ENCODE measurements at places on chromosomes 2 and 18. TPM values are rescaled to one million over a fixed set of nuclear protein-coding genes. Genes with fewer than 3 reads are reported as not detected.
A peak's percentile ranks its signal among the peaks of the same experiment; 100 is the strongest.

RUFY4 gene
- total RNA-seq, result 2.8 TPM

DNA sequence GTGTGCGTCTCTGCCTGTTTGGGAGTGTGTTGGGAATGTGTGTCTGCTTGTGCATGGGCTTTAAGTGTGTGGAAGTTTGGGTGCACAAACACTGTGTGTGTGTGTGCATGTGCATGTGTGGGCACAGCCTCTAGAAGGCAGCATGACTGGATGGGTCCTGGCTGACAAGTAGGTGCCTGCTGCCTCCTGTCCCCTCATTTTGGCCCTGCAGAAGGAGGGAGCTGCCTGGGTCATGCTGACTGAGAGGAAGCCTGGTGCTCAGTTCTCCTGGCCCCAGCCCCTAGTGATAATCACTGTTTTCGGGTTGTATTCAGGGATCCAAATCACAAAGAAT lies 34.1 kb downstream of the GLI2 start:
- no peaks in the 10 kb centered on the region for H3K36me3 ChIP-seq
- no peak for DNase-seq
- H3K4me3 ChIP-seq, result no peak overlapping the region
- H3K27me3 ChIP-seq, result no peaks in the 10 kb centered on the region

DNA sequence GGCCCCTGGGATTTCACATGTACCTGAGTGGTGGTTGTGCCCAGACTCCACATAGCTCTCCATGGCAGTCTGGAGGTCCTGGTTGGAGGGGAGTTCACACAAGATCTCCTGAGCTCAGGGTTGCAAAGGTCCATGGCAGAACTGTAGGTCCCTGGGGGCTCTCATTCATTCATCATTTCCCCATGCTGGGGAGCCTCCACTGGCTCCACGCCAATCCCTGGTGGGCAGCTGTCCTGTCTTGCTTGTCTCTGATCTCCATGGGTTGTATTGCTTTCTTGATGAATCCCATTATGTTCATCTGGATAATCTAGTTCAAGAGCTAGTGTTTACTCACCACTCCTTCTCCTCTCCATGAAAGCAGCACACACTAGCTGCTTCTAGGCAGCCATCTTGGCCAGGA lies 42.4 kb downstream of the ZSWIM2 start:
- no peak overlapping the region for H3K27ac ChIP-seq
- H3K27me3 ChIP-seq, result no peaks in the 10 kb centered on the region
- no peaks in the 10 kb centered on the region for H3K4me1 ChIP-seq
- no peak overlapping the region for H3K4me3 ChIP-seq

DNA sequence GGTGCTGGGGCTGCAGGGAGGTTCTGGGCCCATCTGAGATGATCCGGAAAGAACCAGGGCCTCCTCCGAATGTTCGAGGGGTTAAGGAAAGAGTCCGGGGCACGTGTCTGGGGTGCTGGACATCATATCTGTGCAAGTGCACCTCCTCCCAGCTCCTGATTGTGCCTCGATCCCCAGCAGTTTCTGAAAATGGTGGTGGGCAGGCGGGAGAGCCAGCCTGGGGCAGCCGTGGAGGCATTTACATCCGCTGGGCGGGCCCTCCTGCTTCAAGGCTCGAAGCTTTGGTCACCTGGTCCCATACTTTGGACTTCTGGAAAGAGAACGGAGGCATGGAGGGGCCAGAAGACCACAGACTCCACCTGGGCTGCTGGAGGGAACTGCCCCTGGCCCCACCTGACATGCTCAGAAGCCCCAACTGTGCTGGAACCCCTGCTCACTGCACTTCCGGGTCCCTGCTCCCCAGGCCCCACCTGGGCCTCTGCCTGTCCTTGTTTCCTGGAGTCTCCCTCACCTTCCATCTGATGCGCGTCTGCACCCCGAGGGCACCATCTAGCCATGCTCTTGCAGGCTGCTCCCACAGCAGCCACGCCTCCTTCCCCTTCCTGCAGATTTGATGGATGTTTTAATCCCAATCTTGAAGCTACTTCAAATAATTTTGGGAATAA lies 119.2 kb upstream of the HDAC4 start:
- no peaks in the 10 kb centered on the region for H3K27me3 ChIP-seq
- no peak for DNase-seq
- H3K27ac ChIP-seq, result no peak overlapping the region
- no peaks in the 10 kb centered on the region for H3K4me1 ChIP-seq
- H3K36me3 ChIP-seq, result no peaks in the 10 kb centered on the region

- no peak overlapping the region for H3K27ac ChIP-seq
- peaks cover 7% of the 10 kb centered on the region for H3K36me3 ChIP-seq
- no peak overlapping the region for H3K4me3 ChIP-seq
- DNase-seq, result no peak
- H3K27me3 ChIP-seq, result no peaks in the 10 kb centered on the region
Measured at GRCh38 chr2:135494917-135495316, 36.1 kb downstream of the ZRANB3 start.

DNA sequence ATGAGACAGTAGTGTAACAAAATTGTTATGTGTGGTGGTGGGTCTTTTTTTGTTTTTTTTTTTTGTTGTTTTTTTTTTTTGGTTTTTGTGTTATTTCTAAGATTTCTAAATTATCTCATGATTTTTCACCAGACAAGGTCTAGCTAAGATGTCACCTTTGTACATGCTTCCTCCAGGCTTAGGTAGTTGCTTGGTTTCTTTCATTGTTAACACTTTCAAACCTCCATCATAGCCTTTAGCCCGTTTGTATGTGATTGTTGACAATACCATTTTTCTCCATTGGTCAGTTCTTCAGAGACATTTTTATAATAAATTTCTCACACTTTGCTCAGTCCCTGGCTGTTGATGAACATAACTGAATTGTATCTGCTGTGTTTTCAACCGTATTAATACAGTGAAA lies 2.2 kb downstream of the RELCH start:
- H3K4me1 ChIP-seq, result peaks cover 6% of the 10 kb centered on the region
- DNase-seq, result no peak
- no peak overlapping the region for H3K27ac ChIP-seq
- no peaks in the 10 kb centered on the region for H3K36me3 ChIP-seq
- H3K27me3 ChIP-seq, result no peaks in the 10 kb centered on the region

FHOD3 gene
- 13.1 TPM for total RNA-seq

LONRF2 gene
- total RNA-seq, result 24.9 TPM

DNA sequence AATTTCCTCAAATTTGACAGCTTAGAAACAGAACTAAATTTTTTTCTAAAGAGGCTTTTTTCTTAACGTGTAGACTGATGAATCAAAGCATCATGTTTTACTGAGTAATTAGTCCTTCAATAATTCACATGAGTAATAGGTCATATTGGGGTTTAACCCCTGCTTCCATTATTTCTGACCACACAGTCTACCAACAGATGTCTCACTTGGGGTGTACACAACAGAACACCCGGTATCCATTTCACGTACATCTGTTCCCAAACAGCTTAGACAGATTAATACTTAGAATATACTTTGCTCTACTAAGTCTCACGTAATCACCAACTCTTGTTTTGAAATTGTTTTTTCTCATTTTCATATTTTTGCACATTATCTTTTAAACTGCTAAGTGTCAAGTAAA lies 14.8 kb downstream of the CERKL start:
- H3K27me3 ChIP-seq, result no peaks in the 10 kb centered on the region
- DNase-seq, result no peak
- H3K27ac ChIP-seq, result no peak overlapping the region
- no peaks in the 10 kb centered on the region for H3K36me3 ChIP-seq
- H3K4me1 ChIP-seq, result no peaks in the 10 kb centered on the region
- H3K4me3 ChIP-seq, result no peak overlapping the region

DNA sequence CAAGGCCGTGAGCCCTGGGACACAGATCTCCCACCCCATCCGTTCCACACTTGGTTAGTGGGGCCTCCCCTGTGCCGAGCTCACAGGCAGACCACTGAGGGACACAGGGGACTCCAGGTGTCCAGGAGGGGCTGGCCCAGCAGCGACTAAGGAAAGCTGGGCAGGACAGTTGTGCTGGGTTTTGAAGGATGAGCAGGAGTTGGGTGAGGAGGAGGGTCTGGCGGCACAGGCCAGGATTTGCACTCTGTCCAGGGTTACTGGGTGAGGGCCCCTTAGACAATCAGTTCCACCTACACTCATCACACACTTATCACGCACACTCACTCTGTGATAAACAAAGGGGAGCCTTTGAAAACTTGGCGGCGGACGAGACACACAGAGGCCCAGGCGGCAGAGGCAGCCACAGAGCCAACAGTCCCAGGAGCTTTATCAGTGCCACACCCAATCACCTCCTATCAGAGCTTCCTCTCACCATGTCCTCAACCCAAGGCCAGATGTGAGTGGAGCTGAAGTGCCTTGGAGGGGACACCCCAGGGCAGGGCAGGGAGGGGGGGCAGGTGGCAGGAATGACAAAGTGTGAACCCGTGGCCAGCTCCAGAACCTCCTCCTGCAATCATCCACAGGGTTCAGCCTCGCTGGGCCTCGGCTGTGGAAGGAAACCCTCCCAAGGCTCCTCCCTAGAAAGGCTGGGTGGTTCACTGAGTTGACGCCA lies 26.6 kb downstream of the BIN1 start:
- H3K27ac ChIP-seq, result peak overlapping the region; percentile 88
- DNase-seq, result no peak
- H3K27me3 ChIP-seq, result no peaks in the 10 kb centered on the region

DNA sequence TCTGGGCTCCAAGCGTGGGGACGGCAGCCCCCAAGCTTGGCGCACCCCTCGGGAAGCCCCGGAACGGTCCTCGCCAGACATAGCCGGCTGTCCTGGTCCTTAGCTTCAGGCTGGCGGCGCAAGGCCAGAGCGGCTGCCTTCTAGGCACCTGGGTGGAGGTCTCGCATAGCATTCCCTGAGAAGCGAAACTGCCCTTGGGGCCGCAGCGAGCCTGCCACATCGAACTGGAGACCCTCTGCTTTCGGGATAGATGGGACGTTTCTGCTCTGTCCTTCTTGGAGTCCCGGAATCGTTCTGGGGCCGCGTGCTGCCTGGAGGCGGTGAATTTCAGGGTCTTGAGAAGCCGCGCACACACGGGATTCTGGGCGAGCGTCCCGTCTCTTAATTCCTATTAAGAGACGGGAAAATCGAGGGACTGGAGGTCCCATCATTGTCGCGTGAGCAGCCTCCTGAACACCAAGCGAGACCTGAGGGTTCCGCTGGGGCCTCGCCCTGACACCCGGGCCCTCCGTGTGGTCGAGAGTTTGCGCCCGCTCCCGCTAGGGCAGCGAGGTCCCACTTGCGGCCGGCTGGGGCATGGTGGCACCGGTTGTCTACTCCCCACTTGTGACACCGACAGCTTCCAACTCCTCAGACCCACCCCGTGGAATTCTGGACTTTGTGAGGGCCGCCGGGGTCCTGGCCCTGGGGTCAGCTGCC lies 9.7 kb upstream of the EN1 start:
- no peak for DNase-seq
- H3K4me3 ChIP-seq, result no peak overlapping the region
- no peak overlapping the region for H3K27ac ChIP-seq
- H3K27me3 ChIP-seq, result peaks cover 95% of the 10 kb centered on the region

TUBB8B gene
- total RNA-seq, result not detected

DNA sequence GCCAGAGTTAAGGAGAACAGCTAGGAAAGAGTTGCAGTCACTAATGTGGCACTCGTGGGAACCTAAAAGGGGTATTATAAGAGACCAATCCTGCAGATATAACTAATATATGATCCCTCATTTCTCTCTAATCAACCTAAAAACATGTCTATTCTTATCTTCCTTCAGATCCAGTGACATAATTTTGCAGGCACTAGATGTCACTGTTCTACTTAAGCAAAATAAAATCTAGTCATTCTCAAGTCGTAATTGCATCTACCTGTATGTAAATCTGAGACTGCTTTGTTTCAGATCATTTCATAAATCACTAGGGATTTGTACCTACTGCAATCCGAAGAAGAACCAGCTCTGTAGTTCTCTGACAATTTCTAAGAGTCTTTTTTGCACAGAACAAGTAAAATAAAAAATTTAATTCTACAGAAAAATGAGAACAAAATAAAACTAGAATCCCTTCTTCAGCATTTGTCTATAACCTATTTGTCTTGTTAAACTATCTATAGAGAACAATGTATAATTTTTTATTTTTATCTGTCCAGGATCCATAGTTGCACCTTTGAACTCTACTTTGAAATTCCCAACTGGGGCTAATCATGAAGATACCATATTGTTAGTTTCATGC lies 56.5 kb upstream of the ERBB4 start:
- H3K4me1 ChIP-seq, result no peaks in the 10 kb centered on the region
- no peaks in the 10 kb centered on the region for H3K36me3 ChIP-seq
- DNase-seq, result no peak
- H3K27ac ChIP-seq, result no peak overlapping the region
- H3K27me3 ChIP-seq, result no peaks in the 10 kb centered on the region

- no peak overlapping the region for H3K4me3 ChIP-seq
- no peak for DNase-seq
- H3K4me1 ChIP-seq, result no peaks in the 10 kb centered on the region
- no peaks in the 10 kb centered on the region for H3K36me3 ChIP-seq
Measured at GRCh38 chr18:44968336-44968735, 287.6 kb downstream of the SETBP1 start.

GRCh38 chr2:70118798-70119454 lies 31.6 kb downstream of the PCBP1 start:
- H3K36me3 ChIP-seq, result no peaks in the 10 kb centered on the region
- no peak overlapping the region for H3K27ac ChIP-seq
- no peaks in the 10 kb centered on the region for H3K27me3 ChIP-seq
- DNase-seq, result no peak
- no peak overlapping the region for H3K4me3 ChIP-seq

DNA sequence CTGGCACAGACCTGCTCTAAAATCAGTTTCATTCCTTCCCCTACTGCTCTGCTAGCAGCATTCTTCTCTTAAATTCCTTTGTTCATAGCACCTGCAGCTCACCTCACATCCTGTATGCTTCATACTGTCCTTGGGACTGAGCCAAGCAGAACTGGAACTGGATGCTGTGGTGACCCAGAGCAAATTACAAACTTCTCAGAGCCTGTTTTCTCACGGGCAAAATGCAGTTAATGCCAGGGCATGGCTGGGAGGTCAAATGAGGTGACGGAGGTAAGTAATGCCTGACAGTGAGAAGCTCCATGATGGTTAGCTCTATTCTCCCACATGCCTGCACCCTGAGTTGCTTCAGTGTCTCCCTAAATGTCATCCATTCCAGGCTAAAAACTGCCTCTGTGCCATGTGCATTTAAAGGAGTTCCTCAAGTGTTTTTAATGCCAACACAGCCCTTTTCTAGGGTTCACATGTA lies 29.7 kb downstream of the C2orf42 start:
- H3K36me3 ChIP-seq, result no peaks in the 10 kb centered on the region
- no peaks in the 10 kb centered on the region for H3K27me3 ChIP-seq
- H3K4me1 ChIP-seq, result no peaks in the 10 kb centered on the region
- H3K4me3 ChIP-seq, result no peak overlapping the region
- DNase-seq, result no peak

DNA sequence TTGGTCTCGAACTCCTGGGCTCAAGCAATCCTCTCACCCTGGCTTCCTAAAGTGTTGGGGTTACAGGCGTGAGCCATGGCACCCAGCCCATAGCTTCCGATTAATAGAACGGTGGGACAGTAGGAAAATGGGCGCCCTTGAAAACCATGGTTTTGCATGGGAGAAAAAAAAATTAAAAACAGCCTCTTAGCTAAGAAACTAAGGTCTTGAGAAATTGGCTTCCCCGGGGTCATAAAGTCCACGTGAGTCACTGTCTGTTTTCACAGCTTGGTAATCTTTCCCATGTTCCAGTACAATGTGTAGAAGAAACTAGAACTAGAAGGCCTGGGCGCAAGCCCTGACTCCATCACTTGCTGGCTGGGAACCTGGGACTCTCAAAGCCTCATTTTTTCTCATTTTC lies 20.7 kb downstream of the B3GNT2 start:
- H3K4me3 ChIP-seq, result no peak overlapping the region
- peaks cover 17% of the 10 kb centered on the region for H3K4me1 ChIP-seq
- no peaks in the 10 kb centered on the region for H3K36me3 ChIP-seq
- no peak for DNase-seq
- peak overlapping the region; percentile 91 for H3K27ac ChIP-seq
